ENCODE measurements at places on chromosomes 3 and 15.
A peak's percentile ranks its signal among the peaks of the same experiment; 100 is the strongest.

GRCh38 chr15:73704869-73705645 is 20.9 kb downstream of the CD276 start:
- H3K36me3 ChIP-seq = no peaks in the 10 kb centered on the region
- H3K4me1 ChIP-seq = no peaks in the 10 kb centered on the region
- H3K27ac ChIP-seq = no peak overlapping the region
- H3K27me3 ChIP-seq = no peaks in the 10 kb centered on the region
- peak; percentile 20 for DNase-seq

GRCh38 chr3:143208976-143209714 is 89.6 kb downstream of the CHST2 start:
- peaks cover 40% of the 10 kb centered on the region for H3K4me1 ChIP-seq
- peak overlapping the region; percentile 78 for H3K27ac ChIP-seq
- no peaks in the 10 kb centered on the region for H3K36me3 ChIP-seq
- no peak overlapping the region for H3K4me3 ChIP-seq

GRCh38 chr15:93152951-93153350 is 63.9 kb upstream of the RGMA start:
- H3K4me1 ChIP-seq = peaks cover 2% of the 10 kb centered on the region
- H3K27me3 ChIP-seq = no peaks in the 10 kb centered on the region
- no peak overlapping the region for H3K4me3 ChIP-seq
- H3K36me3 ChIP-seq = no peaks in the 10 kb centered on the region
- no peak overlapping the region for H3K27ac ChIP-seq

DNA sequence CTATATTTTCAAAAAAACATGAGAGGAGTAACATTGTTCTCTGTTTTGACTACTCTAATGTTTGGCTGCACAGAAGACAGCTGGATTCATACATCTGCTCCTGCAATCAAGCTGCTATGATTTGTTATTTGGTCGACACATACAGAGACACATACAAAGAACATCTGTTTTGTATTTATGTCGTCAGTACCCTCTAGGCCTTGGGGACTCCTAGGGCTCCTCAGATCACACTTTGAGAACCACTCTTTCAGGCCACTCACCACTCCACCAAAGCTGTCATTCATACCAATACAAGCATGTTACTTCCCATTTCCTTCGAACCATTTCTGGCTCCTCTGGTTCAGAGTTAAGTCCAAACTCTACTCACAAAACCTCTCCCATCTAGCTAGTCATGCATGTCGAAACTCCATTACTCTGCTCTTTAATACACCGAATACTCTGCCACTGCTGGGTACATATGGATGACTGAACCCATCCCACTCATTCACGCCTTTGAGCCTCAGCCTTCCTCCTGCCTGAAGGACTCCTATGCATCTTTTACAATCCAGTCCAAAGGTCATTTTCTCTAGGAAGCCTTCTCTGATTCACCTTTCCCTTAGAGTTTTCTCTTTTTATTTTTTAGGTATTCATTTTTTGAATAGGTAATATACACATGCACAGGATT is 102.9 kb upstream of the ARHGEF3 start:
- H3K4me1 ChIP-seq = peaks cover 17% of the 10 kb centered on the region
- no peak for DNase-seq
- no peak overlapping the region for H3K27ac ChIP-seq
- no peaks in the 10 kb centered on the region for H3K36me3 ChIP-seq
- H3K27me3 ChIP-seq = no peaks in the 10 kb centered on the region

Measured in thymus (tissue), 14 donors.